CD4-positive, alpha-beta T cell treated with Interferon gamma for 1 hour (primary cell): ENCODE measurements at places on chromosomes 16 and 17.

DNA sequence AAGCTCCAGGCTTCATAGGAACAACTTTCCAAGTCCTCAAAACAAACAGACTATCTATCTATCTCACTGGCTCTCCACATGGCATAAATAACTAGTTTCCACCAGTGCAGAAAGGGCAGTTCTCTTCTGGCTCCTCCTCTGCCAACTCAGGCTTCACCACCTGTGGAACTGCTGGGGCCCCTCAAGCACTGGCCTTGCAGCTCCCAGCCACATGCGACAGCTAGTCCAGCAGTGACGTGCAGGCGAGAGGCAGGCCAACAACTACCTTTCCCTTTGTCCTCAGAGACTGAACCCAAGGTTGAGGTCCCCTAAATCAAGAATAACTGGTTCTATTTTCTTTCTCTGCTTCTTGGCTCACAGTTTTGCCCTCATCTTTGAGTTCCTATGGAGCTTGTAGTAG lies 137.6 kb downstream of the AATF start:
- no peak for DNase-seq

DNA sequence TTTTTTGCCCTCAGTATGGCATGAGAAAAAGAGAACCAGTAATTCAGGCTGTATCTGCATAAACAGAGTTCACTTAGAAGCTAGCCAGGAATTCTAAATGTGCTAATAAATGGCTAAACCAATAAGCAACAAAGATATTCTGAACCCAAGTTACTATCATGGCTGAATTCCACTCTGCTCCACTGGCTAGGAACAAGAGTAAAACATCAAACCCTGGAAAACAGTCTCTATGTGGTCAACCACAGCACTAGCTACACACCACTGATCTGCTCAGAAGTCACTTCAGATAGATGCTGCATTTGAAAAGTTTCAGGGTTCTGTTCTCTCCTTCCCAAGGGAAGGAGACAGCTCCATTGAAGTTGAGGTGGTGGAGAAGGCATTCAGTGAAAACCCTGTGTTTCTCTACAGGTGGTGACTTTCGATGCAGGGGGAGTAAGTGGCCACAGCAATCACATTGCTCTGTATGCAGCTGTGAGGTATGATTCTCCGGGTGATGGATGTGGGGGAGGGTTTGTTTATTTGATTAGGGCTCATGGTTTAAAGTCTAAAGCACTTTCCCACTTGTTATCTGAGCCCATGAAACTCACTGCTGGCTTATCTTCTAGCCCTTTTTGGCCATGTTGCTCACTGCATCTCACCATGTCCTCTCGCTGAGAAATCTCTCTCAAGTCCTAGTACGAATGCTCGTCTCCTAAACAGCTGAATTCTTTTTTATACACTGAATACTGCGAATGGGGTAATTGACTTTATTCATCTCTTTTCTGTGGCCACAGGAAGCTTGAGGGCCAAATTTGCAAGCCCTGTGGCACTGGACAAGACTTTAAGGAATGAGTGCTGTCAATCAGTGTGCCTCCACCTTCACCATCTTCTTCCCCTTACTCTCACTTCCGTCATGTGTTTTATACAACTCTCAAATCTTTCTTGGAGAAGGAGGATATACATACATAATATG lies 39.9 kb downstream of the CENPV start:
- no peak for DNase-seq

DNA sequence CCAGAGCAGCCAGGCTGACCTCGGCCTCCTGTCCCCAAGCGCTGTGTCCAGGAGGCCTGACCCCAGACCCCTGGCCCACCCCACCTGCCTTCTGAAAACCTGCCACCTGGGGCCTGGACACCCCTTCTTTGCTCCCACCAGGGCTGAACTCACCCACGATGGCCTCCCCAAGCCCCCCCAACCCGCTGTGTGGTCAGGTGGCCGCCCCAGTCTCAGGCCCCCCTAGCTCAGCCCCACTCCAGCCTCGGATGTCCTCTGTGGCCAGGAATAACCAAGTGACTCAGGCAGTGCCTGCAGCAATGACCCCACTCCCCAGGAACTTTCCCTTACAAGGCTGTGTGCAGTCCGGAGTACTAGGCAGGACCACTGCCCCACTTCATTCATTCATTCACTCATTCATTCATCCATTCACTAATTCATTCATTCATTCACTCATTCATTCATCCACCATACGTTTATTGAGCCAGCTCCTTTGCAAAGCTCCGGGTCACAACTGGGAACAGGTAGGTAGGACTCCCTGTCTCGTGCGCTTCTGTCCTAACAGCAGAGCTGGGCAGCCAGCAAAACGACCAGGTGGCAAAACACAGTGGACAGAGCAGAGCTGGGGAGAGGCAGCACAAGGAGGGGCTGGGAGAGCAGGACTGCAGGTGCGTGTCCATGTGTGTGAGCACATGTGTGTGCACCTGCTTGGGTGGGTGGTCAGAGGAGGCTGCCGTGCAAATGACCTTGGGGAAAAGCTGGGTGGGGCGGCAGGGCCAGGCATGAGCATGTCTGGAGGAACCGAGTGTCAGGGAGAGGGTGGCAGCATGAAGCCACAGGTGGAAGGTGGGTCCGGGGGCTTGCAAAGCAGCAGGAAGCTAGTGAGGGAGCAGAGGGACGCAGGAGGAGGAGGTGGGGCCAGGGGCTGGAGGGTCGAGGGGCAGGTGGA lies 75.8 kb upstream of the CBX4 start:
- DNase-seq: no peak

DNA sequence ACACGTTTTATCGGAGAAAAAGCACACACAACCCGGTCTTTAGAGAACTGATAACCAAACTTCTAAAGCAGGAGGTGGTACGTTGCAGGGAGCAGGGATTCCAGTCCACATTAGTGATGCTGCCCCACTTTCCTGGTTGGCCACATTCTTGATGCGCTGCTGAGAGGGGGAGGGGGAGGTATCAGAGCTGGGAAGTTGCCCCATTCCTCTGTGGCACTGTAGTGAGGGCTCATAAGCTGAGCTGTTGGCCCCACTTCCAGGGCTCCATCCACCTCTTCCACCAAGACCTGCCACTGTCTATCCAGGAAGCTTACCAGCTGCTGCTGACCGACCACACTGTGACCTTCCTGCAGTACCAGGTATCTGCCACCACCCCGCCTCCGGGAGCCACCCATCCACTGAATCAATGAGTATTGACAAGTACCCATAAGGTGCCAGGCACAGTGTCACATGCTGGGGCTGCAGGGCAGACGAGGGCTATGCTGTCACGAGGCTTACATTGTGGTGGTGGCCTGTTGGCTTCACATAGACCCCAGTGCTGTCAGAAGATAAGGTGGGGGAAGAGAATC lies 1.1 kb downstream of the TSEN54 start:
- DNase-seq: no peak

DNA sequence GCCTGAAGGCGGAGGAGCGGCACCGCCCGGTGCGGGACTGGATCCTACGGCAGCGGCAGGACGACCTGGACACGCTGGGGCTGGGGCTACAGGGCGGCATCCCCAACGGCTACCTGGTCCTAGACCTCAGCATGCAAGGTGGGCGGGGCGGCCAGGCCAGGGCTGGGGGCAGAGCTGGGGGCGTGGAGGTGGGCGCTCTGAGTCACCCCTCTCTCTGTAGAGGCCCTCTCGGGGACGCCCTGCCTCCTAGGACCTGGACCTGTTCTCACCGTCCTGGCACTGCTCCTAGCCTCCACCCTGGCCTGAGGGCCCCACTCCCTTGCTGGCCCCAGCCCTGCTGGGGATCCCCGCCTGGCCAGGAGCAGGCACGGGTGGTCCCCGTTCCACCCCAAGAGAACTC lies 7.9 kb downstream of the MSLN start:
- DNase-seq: no peak
